ENCODE measurements at places on chromosomes 2 and 18.

GRCh38 chr2:224611938-224612337 lies 26.8 kb upstream of the CUL3 start:
- DNase-seq = no peak

DNA sequence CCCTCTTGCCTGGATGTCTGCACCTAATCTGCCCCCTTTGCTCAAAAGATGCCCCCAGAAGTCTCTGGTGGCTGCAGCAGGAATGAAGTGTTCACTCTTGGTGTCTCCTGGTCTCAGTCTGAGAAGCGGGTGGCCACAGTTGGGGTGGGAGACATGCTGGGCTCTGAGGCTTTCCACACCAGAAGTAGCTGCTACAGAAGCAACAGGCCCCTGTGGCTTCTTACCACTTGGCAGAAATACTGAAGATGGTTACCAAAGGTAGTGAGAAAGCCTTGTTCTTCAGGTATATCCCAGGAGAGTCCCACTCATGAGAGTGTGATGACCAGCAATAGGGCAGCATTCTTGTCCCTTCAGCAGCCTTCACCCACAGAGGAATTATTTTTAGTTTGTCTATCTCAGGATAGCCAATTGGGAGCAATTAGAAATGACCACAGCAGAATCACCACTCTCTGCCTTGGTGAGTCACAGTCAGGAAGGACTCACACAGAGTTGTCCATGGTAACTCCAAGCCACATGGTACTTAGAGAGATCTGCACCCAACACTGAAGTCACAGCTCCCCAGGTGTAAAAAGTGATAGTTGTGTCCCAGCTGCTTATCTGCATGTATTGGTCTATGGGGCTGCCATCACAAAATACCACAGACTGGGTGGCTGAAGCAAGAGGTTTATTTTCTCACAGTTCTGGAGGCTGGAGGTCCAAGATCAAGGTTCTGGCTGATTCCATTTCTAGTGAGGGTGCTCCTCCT lies 169.8 kb upstream of the ID2 start:
- no peak for DNase-seq

DNA sequence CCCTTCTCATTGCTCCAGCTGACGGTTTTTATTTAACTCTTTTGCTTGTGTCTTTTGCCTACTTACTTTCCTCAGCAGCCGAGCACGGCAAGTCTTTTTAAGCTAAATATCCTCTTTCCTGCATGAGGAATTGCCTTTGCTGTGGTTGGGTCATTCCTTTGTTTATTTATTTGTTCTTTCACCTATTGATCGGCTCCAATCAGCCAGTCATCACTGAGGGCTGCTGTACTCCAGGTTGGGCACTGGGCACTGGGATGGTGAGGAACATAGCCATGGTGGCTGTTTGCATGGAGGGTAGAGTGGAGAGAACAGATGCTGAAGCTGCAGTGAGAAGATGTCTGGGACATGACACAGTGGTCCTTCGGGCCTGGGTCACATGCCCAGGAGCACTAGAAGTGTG lies 105.2 kb downstream of the CTIF start:
- DNase-seq = no peak

DNA sequence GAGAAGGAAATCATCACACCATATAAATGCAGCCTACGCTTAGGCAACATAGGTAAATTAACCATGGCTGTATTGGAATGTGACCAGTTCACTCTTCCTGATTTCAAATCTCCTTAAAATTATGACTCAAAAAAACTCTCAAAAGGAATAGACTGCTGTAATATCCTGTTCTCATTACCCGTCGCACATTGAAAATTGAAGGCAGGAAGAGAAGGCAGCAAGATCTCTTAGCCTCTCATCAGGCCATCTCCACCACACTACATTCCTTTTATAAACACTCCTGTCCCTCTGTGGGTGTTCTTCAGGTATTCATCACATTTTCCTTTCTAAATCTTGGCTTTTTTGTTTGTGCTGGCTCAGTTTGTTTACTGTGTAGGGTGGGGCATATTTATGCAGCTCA lies 83.2 kb downstream of the PPP1R1C start:
- no peak for DNase-seq

GRCh38 chr2:122706757-122707223 lies 951.3 kb downstream of the TSN start:
- DNase-seq = no peak

GRCh38 chr2:237883951-237884446 lies 24.6 kb downstream of the RAMP1 start:
- DNase-seq = no peak

- DNase-seq = no peak
Measured at GRCh38 chr2:65576861-65577601, 144.6 kb upstream of the SPRED2 start.

DNA sequence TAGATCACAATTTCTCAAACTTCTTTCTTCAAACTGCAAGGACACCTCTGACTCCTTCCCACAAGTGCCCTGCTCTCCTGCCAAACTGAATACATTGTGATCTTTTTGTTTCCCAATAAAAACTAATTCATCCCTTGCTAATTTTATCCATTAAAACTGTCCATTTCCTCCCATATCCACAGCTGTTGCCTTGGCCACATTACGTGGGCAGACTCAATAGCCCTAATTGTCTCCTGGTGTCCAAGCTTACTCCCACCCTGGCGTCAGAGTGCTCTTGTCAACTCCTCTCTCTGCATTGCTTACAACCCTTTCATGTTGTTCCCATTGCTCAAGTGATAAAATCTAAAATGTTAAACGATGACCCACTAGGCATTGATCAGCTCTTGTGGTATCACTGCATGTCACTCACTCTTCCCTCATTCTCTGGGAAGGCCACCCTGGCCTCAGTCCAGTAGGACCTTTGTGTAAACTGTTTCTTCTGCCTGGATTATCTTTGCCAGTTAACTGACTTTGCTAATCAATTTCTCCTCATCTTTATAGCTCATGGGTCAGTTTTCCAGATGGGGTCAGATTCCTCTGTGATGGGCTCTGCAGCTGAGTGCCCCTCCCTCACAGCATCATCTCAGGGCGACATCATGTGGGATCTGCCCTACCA lies 525.0 kb downstream of the SLC4A3 start:
- no peak for DNase-seq

- DNase-seq = no peak
Measured at GRCh38 chr2:66522611-66523376, 87.9 kb downstream of the MEIS1 start.

GRCh38 chr2:136916131-136916530 lies 150.8 kb downstream of the THSD7B start:
- no peak for DNase-seq

DNA sequence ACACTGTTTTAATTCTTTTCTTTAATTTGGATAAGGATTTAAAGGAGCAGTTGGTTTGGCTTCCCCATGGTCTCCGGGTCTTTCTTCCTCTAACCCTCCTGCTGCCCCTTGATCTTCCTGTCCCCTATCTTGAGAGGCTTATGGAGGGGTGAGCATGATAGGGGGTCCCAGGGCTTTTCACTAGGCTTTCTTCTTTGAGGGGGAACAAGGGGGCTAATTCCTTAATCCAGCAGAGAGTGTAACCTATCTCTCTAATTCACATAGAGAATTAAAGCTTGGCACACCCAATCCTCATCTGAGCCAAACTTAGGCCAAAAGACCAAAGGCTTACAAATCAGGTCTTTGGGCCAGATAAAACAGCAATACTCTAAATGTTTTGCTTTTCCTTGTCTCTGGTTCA lies 21.5 kb upstream of the C2orf66 start:
- DNase-seq = no peak

DNA sequence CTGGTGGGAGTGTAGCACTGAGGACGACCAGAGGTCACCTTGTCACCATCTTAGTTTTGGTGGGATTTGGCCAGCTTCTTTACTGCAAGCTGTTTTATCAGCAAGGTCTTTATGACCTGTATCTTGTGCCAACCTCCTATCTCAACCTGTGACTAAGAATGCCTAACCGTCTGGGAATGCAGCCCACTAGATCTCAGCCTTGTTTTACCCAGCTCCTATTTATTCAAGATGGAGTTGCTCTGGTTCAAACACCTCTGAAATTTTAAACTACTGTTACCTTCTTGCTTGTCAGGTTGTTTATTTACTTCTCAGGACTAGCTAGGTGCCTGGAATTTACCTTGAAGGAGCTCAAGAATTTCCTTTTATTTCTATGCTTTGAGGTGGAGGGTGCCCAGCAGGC lies 9.5 kb upstream of the KCNG3 start:
- DNase-seq = no peak

DNA sequence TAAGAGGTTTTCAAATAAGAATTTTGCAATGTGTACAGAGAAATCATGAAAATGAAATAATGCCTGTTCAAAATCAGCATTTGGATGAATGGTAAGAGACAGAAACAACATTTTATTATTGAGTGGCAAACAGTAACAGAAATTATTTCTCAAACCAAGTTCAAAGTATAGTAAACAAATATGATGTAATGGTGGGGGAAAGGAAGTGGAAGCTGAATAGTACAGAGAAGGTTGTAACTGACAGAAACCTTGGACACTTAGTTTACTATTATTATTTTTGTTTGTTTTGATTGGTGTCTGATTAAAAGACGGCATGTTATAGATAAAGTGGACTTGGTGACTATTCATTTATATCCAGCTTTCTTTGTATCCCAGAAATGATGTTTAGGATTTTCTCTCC lies 1637.4 kb upstream of the ACVR2A start:
- no peak for DNase-seq

GRCh38 chr2:37390777-37391176 lies 46.3 kb downstream of the QPCT start:
- no peak for DNase-seq

- DNase-seq = no peak
Measured at GRCh38 chr2:146130290-146130689, 1610.4 kb upstream of the ZEB2 start.

- no peak for DNase-seq
Measured at GRCh38 chr2:145807968-145808367, 1288.0 kb upstream of the ZEB2 start.

- DNase-seq = no peak
Measured at GRCh38 chr2:11713815-11714214, 32.6 kb upstream of the LPIN1 start.

- DNase-seq = no peak
Measured at GRCh38 chr2:138455691-138456090, 45.9 kb upstream of the SPOPL start.

GRCh38 chr18:49859021-49859359 lies 45.7 kb upstream of the ACAA2 start:
- no peak for DNase-seq

- DNase-seq = no peak
Measured at GRCh38 chr2:239160226-239161143, 240.3 kb downstream of the HDAC4 start.

DNA sequence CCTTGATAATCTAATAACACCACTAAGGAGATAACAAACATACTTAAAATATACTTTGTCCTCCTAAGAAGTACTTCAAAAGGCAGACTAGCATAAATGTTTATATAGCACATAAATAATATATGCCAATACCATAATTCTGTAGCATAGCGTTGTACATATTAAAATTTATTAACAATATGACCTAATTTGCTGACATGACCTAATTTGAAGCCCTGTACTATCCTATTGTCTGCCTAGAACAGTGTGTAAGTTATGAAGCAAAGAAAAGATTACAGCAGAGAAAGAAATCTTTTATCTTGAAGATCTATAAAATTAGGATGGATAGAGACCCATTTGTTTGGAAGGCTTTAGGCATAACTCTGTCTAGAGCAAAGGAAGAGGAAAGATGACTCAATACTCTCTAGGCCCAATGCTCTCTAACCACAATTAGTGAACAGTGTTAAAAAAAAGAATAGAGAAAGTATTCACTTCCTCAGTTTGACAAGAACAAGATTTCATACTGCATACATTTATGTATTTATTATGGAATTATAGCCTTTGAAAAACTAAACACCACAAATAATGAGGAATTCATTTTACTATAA lies 231.3 kb downstream of the ZRANB3 start:
- DNase-seq = no peak

DNA sequence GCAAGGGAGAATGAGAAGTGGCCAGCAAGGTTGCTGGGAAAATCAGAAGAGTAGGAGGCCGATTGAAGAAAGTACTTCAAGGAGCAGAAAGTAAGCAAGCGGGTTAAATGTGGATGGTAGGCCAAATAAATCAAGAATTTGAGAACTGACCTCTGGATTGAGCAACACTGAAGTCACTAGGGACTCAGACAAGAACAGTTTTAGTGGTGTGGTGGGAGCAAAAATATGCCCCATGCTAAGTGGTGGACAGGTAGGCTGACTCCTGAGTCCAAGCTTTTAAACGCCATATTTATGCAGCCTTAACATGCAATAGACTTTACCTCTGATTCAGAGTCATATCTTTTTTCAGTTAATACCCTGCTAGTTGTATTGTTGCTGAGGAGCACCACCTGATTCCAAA lies 4.5 kb downstream of the TRABD2A start:
- no peak for DNase-seq

- no peak for DNase-seq
Measured at GRCh38 chr2:167140767-167141166, 252.5 kb downstream of the XIRP2 start.

GRCh38 chr2:23412556-23413155 lies 27.7 kb downstream of the KLHL29 start:
- DNase-seq = no peak

All from NCI-H2107 (cell line).